ENCODE measurements at places on chromosomes 2 and 18.

DNA sequence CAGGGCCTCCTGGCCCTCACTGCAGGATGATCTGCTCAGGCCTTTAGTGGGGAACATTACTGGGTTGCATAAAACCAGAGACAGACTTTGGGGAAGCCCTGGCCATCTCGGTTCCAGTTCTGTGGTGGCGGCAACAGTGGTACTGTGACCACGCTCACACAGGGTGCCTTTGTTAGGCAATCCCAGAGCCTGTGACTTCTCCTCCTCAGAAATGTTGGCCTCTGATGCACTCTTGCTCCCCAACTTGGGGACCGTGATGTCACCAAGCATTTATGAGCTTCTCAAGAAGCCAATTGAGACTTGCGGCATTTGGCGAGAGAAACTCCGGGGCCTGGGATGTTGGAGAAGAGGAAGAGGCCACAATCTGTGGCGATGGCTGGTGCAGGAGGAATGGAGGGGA is 80.9 kb upstream of the PKDCC start:
- DNase-seq, result peak; percentile 72

DNA sequence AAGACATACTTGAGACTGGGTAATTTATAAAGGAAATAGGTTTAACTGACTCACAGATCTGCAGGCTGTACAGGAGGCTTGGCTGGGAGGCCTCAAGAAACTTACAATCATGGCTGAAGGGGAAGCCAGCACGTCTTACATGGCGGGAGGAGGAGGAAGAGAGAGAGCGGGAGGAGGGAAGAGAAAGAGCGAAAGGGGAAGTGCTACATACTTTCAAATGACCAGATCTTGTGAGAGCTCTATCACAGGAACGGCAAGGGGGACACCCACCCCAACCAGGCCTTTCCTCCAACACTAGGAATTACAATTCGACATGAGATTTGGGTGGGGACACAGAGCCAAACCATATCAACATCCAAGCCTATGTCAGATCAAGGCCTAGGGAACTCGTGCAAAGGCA is 24.2 kb downstream of the MYL12B start:
- no peak for DNase-seq

DNA sequence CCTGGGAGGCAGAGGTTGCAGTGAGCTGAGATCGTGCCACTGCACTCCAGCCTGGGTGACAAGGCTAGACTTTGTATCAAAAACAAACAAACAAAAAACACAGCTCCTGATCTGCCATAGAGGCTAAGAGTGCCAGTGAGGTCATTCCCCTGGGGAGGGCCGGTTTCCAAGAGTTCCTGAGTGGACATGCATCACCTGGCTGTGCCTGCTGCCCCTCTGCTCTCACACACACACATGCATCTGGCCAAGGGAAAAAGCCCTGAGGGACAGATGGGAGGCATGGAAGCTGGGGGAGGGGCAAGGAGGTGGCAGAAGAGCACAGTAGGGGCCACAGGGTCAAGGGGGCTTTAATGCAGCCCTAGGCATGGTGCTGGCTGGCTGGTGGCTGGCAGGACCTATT is 60.4 kb downstream of the ZBTB7C start:
- DNase-seq, result peak; percentile 60

DNA sequence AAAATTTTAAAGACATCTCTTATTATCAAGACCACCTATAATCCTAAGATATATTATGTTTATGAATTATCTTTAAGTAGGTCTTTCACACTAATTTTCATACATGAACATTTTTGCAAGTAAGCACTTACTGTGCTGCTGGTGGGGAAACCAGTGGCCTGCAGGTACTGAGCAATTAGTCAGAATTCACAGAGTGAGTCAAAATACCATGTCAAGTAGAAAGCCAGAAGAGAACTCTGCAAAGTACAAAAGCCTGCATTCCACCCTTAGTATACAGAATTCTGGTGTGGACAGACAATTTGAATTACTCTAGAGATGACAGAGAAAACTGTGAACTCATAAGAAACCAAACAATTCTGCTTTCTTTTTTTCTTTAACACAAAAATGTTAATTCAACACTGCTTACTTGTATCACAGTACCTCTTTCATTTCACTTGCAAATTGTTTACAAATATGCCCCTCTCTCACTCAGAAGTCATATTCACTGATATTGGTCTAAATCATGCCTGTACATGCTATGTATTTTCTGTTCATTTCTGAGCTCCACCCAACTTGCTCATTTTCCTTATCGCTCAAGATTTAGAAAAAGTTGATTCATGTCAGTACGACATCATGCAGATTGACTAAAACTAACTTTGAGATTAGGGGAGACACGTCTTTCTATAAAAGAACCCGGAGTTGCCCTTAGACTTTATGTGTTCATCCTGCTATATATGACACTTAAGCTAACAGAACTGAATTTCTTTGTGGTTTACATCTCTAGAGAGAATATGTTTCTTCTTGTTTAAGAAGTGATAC is 182.9 kb downstream of the IKZF2 start:
- DNase-seq, result no peak
